Inflammatory macrophage treated with lipopolysaccharide for 4 hours (primary cell): ENCODE measurements at places on chromosomes 3 and 15.

- DNase-seq, result peak; percentile 95
These were observed 166.4 kb upstream of the TLE3 start for GRCh38 chr15:70264014-70264582.

DNA sequence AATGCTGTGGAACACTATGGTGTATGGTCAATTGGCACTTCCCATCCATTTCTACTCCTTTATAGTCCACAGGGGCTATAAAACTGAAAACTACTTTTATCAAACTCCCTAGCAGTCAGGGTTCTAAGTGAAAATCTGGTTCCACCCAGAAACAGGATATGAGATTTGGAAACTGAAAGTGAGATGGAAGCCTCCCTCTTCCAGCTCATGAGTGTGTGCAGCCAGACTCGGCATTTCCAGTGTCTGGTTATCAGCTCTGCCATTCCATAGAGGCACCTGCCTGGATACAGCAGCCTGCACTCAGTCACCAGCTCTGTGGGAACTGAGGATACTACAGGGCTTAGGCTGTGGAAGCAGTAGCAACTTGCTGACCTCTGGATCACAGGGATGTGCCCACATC lies 14.7 kb upstream of the PLA2G4F start:
- peak; percentile 78 for DNase-seq

DNA sequence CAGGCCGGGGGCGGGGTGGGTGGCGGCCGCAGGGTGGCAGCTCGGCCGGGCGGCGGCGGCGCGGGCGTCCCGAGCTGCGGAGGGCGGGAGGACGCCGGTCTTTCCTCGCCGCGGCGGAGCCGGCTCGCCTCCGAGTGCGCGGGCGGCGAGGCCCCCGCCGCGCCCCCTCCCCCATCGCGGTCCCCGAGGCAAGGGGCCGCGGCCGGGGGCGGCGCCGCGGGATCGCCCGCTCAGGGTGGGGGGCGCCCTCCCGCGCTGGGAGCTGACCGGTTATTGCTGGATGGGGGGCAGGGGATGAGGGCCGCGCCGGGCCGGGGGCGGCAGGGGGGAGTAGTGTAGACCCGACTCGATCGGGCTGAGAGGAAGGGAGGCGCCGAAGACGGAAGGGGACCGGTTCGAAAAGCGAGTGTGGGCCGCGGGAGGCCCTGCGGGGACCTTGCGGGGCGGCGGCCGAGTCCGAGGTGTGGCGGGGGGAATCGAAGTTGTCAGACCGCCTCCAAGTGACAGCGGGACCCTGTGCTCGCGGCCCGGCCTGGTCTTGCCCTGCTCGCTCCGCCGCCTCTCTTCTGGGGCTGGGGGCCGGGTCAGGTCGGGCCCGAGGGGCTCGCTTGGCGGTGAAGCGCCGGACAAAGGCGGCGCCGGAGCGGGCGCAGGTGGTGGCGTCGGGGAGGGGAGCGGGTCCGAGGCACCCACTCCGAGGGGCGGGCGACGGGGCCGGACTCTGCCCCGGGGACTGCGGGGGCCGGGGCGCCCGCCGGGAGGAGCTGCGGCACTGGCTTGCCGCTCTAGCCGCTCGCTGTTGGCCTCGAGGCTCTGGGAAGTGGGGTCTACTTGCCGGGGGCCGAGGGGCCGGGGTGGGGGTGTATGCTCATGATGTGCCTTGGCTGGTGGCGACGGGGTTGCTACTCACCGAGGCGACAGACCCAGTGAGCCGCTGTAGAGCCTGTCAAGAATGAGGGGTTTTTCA lies 1.1 kb downstream of the BAHD1 start:
- no peak for DNase-seq

DNA sequence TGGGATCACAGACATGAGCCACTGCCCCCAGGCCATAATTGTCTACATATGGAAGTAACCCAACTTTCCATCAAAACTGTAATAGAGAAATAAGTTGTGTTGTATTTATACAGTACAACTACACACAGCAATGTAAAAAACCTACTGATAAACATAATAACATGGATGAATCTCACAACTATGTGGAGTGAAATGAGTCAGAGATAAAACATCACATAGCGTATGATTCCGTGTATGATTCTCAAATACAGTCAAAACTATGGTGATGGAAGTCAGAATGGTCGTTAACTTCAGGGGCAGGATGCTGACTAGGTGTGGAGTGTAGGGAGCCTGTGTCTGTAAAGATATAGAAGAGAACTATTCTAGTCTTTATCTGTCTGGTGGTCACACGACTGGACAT lies 332.7 kb upstream of the SLCO3A1 start:
- DNase-seq, result no peak

GRCh38 chr3:52809662-52810377 lies 15.2 kb downstream of the ITIH3 start:
- DNase-seq, result no peak

DNA sequence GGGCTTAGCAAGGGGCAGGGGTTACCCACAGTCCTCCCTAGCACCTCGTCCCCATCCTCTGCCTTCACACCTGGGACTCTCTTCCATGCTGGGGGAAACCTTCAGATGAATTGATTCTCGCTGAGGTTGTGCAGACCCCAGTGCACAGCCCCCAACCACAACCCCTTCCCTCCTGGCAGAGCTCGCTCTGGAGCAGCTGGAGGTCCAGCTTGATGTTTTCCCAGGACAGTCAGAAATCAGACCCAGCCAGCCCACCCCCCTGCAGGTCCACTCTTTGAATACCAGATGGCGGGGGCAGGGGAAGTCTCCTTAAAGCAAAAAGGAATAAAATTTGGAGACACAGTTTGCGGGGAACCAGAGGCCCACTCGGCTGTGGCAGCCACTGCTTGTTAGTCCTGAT lies 234.4 kb downstream of the XXYLT1 start:
- no peak for DNase-seq

DNA sequence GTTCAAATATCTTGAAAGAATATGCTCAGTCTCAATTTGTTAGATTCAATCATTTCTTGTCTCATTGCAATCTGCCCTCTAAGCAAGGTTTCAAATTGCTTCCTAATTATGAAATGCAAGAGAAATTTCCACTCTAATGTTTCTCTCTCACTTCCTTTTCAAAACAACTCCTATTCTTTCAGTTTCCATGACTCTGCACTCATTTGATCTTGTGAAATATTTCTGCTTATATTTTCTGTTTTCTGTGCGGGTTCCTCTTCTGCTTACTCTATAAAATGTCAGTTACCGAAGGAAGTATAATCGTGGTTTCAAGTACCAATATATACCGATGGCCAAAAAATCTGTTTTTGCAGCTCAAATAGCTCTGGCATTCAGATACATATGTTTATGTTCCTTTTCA lies 521.9 kb upstream of the NAALADL2 start:
- DNase-seq, result peak; percentile 94

DNA sequence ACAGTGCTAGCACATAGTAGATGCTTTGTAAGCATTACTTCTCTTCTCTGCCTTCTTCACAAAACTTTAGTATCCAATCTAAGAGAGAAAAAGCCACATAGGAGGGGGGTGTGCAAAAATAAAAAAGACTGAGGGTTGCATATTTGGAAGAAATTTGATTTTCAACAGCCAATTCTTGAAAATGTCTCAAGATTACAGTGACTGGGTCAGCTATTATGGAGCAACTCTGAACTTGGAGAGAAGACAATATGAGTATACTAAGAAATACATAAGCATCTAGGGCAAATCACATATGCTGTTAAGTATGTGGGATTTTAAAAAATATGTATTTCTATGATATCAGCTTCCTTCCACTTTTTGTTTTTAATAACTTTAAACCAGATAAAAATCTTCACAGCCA lies 196.6 kb upstream of the GOLIM4 start:
- DNase-seq, result no peak

GRCh38 chr3:129491794-129492193 lies 36.6 kb upstream of the RHO start:
- DNase-seq, result no peak

- no peak for DNase-seq
These were observed 1417.0 kb upstream of the ALCAM start for GRCh38 chr3:103949693-103950092.

- no peak for DNase-seq
These were observed 5.7 kb downstream of the SNX33 start for GRCh38 chr15:75653347-75653913.

GRCh38 chr3:175433026-175433674 lies 574.0 kb downstream of the NAALADL2 start:
- DNase-seq, result no peak

DNA sequence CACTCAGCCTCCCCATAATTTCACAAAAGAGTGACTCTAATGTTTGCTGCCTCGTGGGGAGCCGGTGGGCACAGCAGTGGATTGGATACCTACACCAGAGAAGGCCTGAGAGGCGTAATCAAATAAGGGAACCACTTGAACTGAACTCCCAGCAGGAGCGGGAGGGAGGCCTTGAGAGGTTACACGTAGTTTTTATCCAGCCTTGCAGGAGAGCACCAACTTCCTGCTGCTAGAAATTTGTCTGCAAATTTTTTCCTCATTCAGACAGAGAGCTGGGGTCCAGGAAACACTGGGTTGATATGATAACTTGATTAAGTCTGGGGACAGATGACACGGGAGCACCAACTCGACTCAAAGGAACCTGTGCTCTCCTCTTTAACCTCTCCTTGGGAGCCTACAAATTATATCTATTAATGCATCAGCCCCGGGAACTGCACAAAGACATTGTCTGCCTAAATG lies 69.8 kb downstream of the HES1 start:
- DNase-seq, result peak; percentile 31

DNA sequence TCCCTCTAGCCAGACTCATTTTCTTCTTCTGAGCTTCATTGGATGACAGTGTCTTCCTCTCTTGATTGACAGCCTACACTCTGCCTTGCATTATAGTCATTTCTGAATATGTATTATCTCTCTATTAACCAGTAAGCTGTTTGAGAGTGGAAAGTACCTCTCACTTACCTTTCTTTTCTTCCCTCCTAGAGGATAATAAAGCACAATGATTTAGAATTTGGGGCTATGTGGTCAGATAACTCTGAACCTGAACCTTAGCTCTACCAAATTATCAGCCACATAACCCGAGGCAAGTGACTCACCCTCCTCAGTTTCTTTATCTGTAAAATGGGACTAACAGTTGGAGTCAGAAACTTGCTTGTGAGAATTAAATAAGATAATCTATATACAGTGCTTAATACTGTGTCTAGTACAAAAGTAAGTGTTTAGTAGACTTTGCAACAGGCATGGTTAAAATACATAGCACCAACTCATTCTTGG lies 331.8 kb upstream of the TBL1XR1 start:
- DNase-seq, result no peak

DNA sequence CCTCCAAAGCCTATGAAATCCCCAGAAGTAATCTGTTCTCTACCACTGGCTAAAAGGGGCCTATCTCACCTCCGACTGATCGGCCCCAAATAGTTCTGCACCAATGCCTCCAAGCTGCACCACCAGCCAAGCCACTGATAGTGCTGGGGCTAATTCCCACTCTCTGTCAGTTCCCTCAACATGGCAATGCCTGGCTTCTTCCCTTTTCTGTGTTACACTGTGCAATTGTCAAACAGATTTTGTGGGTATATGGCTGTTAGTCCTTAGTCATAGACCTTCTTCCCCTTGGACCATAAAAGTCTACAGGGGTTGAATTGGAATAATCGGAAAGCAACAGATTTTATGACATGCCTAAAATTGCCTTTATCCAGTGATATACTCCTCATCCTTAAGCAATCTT lies 9.3 kb upstream of the UBE2E2 start:
- DNase-seq, result peak; percentile 60

DNA sequence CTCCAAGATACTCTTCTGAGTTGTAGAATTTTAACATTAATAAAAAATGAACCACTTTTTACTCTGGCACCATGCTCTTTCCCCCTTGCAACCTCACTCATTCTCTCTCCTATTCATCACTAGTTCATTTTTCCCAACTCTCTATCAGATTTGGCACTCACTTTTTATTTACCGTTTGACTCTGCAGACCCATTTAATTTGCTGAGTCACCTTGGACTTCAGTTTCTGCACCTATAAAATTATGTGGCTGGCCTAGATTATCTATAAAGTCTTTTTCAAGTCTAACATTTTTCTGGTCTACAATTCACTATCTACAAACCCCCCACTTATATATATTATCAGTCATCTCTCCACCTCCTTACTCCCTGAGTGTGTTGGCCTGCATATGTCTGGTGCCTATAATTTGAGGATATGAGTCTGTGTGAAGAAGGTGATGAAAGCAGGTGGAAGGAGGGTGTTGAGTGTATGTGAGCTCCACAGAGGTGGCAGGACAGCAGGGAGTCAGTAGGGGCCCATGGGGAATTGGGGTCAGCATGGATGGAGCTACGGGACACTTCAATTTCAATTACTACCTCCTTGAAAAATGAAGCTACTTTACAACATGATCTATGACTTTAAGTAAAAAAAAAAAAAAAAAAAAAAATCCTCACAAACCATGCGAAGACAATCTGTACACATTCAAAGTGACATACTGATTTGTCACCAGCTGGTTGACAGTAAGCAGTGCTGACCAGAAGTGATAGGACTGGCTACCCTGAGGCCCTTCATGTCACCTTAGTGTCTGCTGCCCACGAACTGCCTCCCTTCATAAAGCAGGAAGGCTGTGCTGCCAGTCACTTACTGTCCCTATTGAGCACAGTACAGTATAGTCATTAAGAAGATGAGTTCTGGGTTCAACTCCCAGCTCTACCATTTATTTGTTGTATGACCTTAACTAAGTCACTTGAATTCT lies 334.2 kb upstream of the IL12A start:
- DNase-seq, result no peak

- DNase-seq, result no peak
These were observed 201.2 kb downstream of the RPLP1 start for GRCh38 chr15:69653846-69654245.

GRCh38 chr3:81793410-81793809 lies 32.0 kb upstream of the GBE1 start:
- no peak for DNase-seq

- DNase-seq, result no peak
These were observed 8.6 kb downstream of the SLC6A1 start for GRCh38 chr3:11001020-11001657.

DNA sequence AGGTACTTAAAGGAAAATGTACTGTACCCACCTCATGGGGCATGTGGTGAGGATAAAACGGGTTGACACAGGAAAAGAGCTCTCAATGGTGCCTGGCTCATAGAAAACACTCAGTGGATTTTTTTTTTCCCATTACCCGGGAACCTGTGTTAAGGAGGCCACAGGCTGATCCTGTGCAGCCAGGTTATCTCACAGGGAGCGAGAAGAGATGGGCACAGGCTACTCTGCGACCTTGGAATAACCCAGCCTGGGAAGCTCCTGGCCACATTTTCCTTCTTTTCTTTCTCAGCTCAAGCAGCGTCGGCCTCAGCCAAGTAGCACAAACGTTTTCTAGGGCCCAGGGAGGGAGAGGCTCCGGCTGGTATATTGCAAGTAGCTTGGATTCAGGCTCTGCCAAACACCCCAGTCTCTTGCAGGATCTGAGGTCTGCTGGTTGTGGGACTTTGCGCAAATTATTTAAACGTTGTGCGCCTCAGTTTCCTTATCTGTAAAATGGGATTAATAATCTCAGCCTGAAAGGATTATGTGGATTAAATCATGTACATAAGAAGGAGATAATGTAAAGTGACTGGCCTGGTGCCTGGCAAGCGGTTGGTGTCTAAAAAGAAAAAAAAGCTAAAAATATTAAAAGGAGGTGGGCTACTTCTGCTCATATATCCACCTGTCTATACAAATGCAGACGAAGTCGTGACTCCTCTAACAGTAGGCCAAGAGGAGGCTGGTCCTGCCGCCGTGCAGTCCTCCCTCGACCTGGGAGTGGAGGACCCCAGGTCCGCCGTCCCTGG lies 2.2 kb downstream of the FURIN start:
- DNase-seq, result peak; percentile 15
